ENCODE measurements at places on chromosomes 7 and 10. TPM values are rescaled to one million over a fixed set of nuclear protein-coding genes. Genes with fewer than 3 reads are reported as not detected.

- H3K4me1 ChIP-seq, result no peaks in the 10 kb centered on the region
- no peak overlapping the region for H3K27ac ChIP-seq
- H3K27me3 ChIP-seq, result peaks cover 12% of the 10 kb centered on the region
- no peak for DNase-seq
- H3K4me3 ChIP-seq, result no peak overlapping the region
Measured at GRCh38 chr7:100124301-100125230, 2.2 kb upstream of the MBLAC1 start.

DNA sequence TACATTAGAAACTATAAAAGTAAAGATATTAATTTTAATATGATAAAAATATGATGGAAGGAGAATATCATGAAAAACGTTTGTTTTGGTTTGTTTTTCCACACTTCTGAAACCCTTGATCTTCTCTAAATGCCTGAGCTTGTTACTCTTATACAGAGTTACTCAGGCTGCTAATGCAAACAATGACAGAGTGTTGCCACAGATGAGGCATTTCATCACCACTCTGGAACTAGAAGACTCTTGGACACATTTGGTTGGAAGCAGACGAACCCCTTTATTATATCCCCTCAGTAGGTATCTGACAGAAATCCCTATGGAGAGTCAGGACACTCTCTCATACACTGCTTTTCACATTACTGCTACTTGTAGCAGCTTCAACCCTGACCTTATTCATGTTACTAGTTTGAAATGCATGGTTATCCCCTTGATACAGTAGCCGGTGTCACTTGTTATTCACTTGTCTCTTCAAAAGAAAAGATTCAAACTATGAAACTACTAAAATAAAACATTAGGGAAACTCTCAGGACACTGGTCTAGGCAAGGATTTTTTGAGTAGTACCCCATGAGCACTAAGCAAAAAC is 66.9 kb downstream of the SEMA3C start:
- H3K4me3 ChIP-seq, result no peak overlapping the region
- DNase-seq, result no peak
- peak overlapping the region; percentile 3 for H3K27ac ChIP-seq

GRCh38 chr10:6171881-6172695 is 30.6 kb upstream of the PFKFB3 start:
- H3K27me3 ChIP-seq, result no peaks in the 10 kb centered on the region
- no peak for DNase-seq
- no peak overlapping the region for H3K4me3 ChIP-seq
- H3K27ac ChIP-seq, result no peak overlapping the region
- no peaks in the 10 kb centered on the region for H3K36me3 ChIP-seq

DNA sequence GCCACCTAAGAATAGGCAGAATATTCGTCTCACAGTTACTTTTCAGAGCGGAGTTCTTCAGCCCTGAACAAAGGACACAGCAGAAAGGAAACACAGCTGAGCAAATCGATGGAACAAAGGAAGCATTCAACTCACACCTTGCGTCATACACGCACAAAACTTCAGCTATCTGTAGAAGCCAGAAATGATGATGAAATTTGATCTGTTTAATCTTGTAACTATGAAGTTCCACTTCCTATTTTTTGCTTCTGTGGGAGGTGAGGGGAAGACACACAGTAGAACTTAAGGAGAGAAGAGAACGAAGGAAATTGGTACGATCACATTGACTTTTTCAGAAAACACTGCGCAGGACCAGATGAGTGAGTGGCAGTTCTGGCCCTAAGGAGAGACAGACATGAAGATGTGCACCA is 26.2 kb downstream of the FAM171A1 start:
- H3K4me1 ChIP-seq, result peaks cover 4% of the 10 kb centered on the region
- no peak for DNase-seq
- no peak overlapping the region for H3K4me3 ChIP-seq
- no peaks in the 10 kb centered on the region for H3K36me3 ChIP-seq

DNA sequence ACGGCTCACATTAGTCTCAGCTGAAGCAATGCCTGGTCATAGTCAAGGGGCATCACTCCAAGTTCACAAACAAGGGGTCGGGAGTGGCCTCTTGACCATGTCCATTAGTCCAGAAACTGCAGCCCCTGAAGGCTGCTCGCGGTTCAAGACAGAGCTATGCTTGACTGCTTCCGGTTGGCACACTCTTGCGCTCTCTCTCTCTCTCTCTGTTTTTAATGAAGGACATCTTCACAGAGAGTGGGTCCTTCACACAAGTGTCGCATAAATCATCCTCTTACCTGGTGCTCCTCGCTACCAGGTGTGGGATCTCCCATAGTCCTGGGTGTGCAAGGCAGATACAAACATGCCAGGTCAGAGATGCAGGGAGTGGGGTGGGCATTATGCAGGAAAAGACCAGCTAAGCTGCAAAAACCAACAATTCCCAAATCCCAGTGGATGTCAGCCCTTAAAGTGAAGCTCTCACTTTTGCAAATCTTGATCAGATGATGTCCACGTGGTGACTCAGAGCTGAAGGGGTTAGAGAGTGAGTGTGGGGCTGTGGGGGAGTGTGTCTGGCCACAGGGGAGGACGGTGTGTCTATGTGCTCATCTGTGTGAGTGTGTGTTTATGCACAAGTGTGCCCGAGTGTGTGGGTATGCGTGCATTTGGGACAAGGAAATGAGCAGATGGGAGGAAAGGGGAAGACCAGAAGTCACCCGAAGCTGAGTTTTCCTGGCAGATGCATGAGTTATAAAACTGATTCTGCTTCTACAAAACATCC is 83.7 kb upstream of the PPP2R2D start:
- no peaks in the 10 kb centered on the region for H3K4me1 ChIP-seq
- H3K27me3 ChIP-seq, result no peaks in the 10 kb centered on the region
- no peaks in the 10 kb centered on the region for H3K36me3 ChIP-seq
- DNase-seq, result no peak

- no peaks in the 10 kb centered on the region for H3K36me3 ChIP-seq
- H3K4me3 ChIP-seq, result no peak overlapping the region
- peak; percentile 31 for DNase-seq
- H3K27ac ChIP-seq, result no peak overlapping the region
- H3K4me1 ChIP-seq, result no peaks in the 10 kb centered on the region
Measured at GRCh38 chr7:157480371-157481050, 143.7 kb downstream of the DNAJB6 start.

GRCh38 chr10:122102146-122102868 is 113.3 kb downstream of the TACC2 start:
- no peaks in the 10 kb centered on the region for H3K4me1 ChIP-seq
- H3K27me3 ChIP-seq, result no peaks in the 10 kb centered on the region
- no peak overlapping the region for H3K4me3 ChIP-seq
- no peak for DNase-seq
- no peaks in the 10 kb centered on the region for H3K36me3 ChIP-seq

GRCh38 chr10:60549686-60550085 is 160.0 kb upstream of the ANK3 start:
- no peaks in the 10 kb centered on the region for H3K36me3 ChIP-seq
- H3K27ac ChIP-seq, result no peak overlapping the region
- H3K4me1 ChIP-seq, result no peaks in the 10 kb centered on the region
- H3K27me3 ChIP-seq, result no peaks in the 10 kb centered on the region
- no peak for DNase-seq
- H3K4me3 ChIP-seq, result no peak overlapping the region

DNA sequence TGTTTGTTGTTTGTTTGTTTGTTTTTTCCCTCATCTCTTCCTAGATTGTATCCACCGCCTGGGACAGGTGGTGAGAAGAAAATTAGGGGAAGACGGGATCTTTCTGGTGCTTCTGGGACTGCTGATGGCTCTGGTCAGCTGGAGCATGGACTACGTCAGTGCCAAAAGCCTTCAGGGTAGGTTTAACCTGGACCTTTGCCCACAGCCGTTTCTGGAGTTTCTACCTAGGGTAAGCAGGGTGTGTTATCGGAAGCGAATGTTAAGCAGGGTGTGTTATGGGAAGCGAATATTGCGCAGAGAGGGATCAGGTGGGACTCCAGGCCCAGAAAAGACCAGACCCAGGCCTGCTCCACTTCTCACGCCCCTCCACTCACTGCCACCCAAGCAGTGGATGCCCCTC is 4.7 kb downstream of the CLCN1 start:
- no peaks in the 10 kb centered on the region for H3K36me3 ChIP-seq
- H3K4me3 ChIP-seq, result no peak overlapping the region
- DNase-seq, result no peak
- H3K4me1 ChIP-seq, result no peaks in the 10 kb centered on the region

Gene PCGF6
- total RNA-seq, result 20.5 TPM

Gene OR2A1
- total RNA-seq, result not detected

Gene CASP2
- 48.3 TPM for total RNA-seq

Gene UNCX
- total RNA-seq, result not detected

Gene PRKAR2B
- total RNA-seq, result 8.6 TPM

Gene ZNF789
- total RNA-seq, result 7.5 TPM

Gene OR2A42
- not detected for total RNA-seq

Gene SPDYE1
- total RNA-seq, result not detected

Gene GRB10
- total RNA-seq, result 97.5 TPM

Gene TRIM73
- total RNA-seq, result 3.0 TPM

Gene MOSPD3
- 19.8 TPM for total RNA-seq

Gene ZPBP
- total RNA-seq, result not detected

Gene ZNF503
- 1.1 TPM for total RNA-seq

Gene RBP3
- not detected for total RNA-seq

Gene ADIRF
- 1.4 TPM for total RNA-seq
